ENCODE measurements at places on chromosomes 7 and 10.

- DNase-seq: no peak
These were observed 18.6 kb upstream of the RAPGEF5 start for GRCh38 chr7:22375359-22376048.

DNA sequence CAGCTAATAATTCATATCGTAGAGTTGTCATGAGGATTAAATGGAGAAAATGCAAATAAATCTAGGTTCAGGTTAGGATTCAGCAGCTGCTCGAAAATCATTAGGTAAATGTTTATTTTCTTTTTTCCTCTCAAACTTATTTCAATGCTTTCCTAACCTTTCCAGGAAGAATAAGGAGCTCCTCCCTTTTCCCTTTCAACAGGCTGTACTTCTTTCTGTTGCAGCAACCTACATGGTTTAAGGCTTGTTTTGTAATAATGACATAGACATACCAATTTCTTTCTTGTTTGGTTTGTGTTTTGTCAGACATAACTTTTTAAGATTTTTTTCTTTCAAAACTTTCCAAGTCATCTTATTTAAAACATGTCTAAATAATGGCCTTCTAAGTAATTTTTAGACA lies 18.2 kb downstream of the GPR141 start:
- DNase-seq: no peak

DNA sequence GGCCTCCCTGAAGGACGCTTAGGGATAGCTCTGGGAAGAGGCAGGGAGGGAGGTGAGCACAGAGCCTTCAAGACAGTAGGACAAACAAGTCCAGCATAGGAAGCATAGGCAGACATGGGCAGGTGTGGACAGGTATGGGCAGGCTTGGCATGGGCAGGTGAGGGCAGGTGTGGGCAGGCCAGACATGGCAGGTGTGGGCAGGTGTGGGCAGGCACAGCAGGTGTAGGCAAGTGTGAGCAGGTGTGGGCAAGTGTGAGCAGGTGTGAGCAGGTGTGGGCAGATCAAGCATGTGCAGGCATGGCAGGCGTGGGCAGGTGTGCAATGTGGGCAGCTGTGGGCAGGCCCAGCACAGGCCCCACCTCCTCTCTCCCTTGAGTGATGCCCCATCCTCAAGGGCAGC lies 148.8 kb upstream of the ZMIZ1 start:
- no peak for DNase-seq

GRCh38 chr10:101558204-101558603 lies 29.9 kb downstream of the POLL start:
- no peak for DNase-seq

GRCh38 chr10:101453318-101453717 lies 99.4 kb downstream of the BTRC start:
- no peak for DNase-seq

DNA sequence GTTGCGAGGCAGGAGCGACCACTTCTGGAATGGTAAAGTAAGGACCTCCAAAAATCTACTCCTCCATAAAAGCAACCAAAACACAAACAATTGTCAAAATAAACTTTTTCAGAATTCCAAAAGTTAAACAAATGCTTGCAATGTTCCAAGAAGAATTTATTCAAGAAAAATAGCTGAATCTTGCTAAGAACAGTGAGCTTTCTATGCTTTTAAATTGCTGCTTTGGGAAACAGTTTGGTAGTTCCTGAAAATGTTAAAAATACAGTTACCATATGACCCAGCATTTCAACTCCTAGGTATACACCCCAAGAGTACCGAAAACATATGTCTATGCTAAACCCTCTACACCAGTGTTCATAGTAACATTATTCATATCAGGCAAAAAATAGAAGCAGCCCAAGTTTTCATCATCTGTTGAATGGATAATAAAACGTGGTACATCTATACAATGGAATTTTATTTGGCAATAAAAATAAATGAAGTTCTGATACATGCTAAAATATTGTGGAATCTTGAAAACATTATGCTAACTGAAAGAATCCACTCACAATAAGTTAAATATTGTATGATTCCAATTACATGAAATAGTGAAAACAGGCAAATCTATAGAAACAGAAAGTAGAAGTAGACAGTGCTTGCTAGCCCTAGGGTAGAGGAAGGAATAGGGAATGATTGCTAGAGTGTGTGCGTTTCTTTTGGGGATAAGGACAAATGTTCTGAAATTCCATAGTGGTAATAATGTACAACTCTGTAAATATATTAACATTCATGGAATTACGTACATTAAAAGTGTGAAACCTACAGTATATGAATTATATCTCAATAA lies 57.0 kb downstream of the LRRN3 start:
- DNase-seq: no peak

DNA sequence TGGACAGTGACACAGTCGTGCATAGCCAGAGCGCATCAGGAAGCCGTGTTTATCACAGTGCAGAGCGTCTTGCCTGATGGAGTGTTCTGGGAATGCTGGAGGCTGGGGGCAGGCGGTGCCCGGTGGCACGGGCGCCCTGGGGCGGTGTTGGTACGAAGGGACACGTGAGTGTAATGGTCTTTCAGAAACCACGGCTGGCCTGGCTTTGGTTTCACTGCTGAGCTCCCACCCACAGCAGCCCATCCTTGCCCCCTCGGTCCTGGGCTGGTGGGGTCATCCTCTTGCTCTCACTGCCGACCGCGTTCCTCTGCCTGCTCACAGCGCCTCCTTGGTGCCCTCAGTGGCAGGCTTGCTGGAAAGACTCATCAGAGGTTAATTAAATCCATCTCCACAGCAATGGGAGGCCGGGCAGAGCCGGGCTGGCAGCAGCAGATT lies 50.6 kb downstream of the NKX6-2 start:
- DNase-seq: no peak

DNA sequence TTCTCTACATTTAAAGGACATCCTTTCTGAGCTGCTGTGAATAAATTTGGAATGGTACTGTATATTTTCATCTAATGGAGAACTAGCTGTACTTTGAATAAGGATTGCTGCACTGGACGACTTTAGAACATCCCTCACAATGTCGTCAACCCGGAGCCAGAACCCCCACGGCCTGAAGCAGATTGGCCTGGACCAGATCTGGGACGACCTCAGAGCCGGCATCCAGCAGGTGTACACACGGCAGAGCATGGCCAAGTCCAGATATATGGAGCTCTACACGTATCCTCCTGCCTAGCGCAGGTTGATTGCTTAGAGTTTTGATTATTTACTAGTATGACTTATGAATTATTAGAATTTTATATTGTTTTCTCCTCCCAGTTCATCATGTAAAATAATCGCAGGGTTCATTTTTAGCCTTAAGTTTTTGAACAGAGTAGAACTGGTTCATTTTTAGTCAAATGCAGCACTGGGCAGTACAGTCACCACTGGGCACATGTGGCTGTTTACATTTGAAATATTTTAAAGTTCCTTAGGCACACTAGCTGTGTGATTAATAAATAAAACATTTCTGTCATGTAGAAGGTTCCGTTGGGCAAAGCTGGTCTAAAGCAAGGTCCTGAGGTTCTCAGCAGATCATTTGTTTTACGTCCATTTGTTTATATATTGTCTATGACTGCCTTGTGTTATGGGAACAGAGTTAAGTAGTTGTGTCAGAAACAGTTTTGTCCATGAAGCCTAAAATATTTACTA lies 31.5 kb downstream of the CUL1 start:
- DNase-seq: peak; percentile 18

DNA sequence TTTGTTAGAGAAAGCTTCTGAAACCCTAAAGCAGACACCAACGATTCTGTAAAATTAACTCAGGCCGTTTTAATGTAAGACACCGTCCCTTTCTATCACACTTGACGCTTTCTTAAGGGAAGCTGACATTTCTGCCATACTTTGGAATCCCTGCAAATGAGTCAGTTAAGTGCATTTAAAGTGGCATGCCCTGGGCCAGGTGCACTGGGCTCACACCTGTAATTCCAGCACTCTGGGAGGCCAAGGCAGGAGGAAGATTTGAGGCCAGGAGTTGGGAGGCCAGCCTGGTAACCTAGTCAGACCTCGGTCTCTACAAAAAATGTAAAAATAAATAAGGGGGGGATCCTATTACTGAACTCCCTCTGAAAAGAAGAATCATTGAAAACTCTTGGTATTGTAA lies 4.4 kb downstream of the UBE2H start:
- no peak for DNase-seq

- no peak for DNase-seq
These were observed 70.4 kb upstream of the ATRNL1 start for GRCh38 chr10:115022733-115023132.

GRCh38 chr7:39429421-39429820 lies 136.8 kb upstream of the YAE1 start:
- peak; percentile 31 for DNase-seq

GRCh38 chr10:25112016-25112415 lies 62.8 kb upstream of the GPR158 start:
- no peak for DNase-seq

- DNase-seq: no peak
These were observed 135.2 kb upstream of the MGMT start for GRCh38 chr10:129331839-129332220.

GRCh38 chr7:159047536-159047935 lies 97.1 kb downstream of the VIPR2 start:
- no peak for DNase-seq

DNA sequence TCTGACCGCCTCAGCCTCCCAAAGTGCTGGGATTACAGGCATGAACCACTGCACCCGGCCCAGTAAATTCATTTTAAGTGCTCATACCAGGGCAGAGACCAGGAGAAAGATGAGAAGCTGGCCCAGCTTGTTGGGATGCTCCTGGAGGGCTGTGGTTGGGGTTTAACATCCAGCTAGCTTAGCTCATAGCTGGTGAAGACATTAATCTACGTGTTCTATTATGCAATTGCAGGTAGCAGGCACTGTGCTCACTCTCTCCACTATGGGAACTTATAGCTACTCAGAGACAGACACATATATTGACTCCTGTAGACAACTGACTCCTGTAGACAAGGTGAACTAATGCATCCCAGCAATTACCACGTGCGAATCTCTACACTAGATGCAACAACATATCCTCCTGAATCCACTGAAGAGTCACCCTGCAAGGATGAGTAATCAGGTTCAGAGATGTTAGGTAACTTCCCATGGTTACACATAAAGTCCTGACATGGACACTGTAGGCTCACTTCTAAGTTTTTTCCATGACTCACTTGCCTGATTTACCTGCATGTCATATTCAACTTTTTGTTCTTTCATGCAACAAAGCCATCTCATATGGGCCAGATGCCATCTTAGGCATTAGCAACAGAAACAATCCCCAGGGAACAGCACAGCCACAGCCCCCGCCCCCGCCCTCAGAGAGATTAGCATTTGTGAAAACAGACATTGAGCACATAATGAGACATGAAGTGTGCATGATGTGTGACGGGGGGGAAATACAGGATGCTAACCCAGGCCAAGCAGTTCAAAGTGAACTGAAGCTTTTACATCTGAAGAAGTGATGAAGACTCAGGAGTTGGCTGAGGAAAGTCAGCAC lies 37.2 kb downstream of the ERLIN1 start:
- DNase-seq: peak; percentile 45

DNA sequence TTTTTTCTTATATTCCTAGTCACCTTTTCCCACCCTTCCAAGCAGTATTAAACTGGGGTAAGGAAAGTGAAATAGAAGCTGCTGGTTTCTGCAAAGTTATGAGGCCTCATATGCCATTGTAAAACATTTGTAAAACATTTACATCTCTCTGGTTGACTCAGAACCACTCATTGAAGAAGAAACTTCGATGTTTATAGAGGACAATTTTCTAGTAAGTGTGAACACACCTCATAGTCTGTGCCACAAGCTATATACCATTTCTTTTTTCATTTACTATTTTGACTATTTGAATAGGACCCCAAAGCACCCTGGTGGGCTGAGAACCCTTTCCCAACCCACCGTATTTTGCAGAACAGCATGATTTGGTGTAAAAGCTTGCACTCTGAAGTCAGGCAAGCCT lies 12.9 kb upstream of the ITGB1 start:
- DNase-seq: no peak

- peak; percentile 83 for DNase-seq
These were observed 45.4 kb upstream of the NAMPT start for GRCh38 chr7:106329971-106330733.
